ENCODE measurements at places on chromosomes 5 and 9. TPM values are rescaled to one million over a fixed set of nuclear protein-coding genes. Genes with fewer than 3 reads are reported as not detected.

GRCh38 chr9:87007711-87008366, 60.5 kb upstream of the GAS1 start:
- DNase-seq, result no peak

DNA sequence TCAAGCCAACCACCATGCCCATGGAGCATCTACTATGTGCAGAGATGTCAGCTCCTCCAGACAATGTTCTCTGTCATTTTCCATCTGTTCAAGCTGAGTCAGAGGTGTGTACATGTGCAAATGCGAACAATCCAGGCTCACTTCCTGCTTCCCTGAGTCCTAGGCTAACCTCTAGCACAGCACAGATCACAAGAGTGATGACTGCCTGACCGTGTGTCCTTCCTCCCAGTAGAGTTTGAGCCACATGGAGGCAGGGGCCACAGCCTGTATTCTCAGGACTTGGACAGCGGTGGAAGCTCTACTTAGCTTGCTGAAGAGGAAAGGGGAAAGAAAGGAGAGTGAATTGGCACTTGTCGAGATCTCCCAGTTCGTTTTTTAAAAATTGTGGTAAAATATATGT, 87.2 kb downstream of the KCNIP1 start:
- peak; percentile 56 for DNase-seq

DNA sequence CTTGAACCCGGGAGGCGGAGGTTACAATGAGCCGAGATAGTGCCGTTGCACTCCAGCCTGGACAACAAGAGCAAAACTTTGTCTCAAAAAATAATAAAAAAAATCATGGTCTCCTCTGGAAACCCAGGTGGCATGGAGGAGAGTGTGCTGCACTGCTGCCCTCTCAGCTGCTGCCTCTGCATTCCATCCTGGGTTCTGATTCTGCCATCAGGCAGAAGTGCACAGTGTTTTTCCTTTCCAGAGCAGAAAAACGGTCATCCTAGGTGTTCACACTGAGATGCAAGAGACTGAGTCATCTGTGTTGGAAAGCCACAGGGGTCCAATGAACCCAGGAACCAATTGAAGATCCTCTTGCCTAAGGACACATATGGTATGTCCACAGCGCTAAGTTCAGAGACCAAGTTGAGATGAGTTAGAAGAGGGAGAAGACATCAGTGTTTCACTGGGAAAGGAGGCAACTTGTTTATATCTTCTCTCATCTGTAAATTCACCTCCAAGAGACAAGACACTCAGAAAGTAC, 88.8 kb upstream of the DMRT1 start:
- peak; percentile 34 for DNase-seq

GRCh38 chr9:99004115-99004514, 60.4 kb downstream of the COL15A1 start:
- DNase-seq, result no peak

The KLF4 gene
- 5.7 TPM for total RNA-seq

Measured in Daoy (cell line).